ENCODE measurements at places on chromosomes 6 and 20. TPM values are rescaled to one million over a fixed set of nuclear protein-coding genes. Genes with fewer than 3 reads are reported as not detected.

GRCh38 chr20:669573-669972 is 6.0 kb downstream of the SCRT2 start:
- no peak for DNase-seq

GRCh38 chr6:87697581-87698546 is 4.2 kb downstream of the AKIRIN2 start:
- no peak for DNase-seq

- DNase-seq, result no peak
Measured at GRCh38 chr20:22302039-22302438, 282.3 kb downstream of the FOXA2 start.

DNA sequence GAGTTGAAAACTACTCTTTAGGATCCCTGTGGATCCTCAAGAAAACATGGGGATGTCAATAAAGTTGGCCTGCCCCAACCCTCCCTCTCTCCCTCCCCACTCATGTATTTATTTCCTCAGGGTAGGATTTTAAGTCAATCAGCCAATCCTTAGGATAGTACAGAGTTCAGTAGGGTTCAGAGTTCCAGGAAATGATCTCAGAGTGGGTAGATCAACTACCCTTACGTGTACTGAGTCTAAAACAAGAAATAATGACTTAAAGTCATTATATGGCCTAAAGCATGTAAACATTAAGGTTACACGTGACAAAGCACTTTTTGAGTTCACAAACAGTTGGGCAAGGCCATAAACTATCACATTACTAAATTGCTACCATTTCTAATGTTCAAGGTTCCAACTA is 47.2 kb upstream of the REV3L start:
- DNase-seq, result no peak

DNA sequence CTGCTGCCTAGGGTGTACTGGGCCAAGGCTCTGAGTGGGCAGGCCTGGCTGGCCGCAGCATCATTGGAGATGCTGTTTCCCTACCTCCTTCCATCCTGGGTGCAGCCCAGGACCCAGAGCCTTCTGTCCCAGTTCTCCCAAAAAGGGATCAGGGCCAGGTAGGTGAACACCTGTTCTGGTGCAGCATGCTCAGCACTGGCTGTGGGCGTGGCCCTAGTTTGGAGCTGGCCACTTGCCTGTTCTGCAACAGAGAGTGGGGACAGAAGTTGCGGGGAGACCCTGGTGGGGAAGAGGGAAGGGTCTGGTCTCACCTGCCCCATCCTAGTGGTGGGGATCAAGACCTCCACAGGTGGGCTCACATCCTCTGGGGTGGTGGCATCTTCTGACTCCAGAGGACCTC is 1.4 kb upstream of the ARMC12 start:
- DNase-seq, result no peak

DNA sequence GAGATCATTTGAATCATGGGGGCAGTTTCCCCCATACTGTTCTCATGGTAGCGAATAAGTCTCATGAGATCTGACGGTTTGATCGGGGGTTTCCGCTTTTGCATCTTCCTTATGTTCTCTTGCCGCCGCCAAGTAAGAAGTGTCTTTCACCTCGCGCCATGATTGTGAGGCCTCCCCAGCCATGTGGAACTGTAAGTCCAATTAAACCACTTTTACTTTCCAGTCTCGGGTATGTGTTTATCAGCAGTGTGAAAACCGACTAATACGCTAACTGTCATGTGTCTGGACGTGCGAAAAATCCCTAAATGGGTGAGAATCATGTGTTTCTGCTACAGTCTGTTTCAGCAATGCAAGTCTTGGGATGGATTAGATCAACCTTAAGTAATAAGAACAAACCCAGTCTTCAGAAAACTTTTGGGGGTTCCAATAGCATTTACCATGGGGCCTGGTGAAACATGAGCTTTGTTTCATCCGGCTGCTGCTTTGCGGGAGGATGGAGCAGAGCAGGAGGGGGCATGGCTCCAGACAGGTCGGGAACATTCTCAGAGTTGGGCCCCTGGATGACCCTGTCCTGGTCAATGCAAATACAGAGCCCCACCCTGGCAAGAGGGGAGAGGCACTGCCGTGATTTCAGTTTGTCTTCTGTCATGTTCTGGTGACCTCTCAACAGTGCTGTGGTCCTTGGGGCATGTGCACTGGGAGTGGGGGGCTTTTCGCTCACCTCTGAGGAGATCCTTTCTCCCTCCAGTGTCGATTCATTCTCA is 41.5 kb downstream of the CTCFL start:
- no peak for DNase-seq

- DNase-seq, result no peak
Measured at GRCh38 chr6:401239-401993, 9.9 kb downstream of the IRF4 start.

GRCh38 chr6:169591616-169592015 is 110.2 kb downstream of the WDR27 start:
- DNase-seq, result no peak

GRCh38 chr20:2304180-2304579 is 8.4 kb downstream of the TGM3 start:
- DNase-seq, result no peak

- DNase-seq, result no peak
Measured at GRCh38 chr20:63836458-63837344, 5.6 kb upstream of the ZBTB46 start.

GRCh38 chr6:24402697-24403500 is at the start of gene MRS2:
MRS2 (plus strand) TSS chr6:24402936; CDS start chr6:24403047, 111 bp downstream.
- peak; percentile 68 for DNase-seq

DNA sequence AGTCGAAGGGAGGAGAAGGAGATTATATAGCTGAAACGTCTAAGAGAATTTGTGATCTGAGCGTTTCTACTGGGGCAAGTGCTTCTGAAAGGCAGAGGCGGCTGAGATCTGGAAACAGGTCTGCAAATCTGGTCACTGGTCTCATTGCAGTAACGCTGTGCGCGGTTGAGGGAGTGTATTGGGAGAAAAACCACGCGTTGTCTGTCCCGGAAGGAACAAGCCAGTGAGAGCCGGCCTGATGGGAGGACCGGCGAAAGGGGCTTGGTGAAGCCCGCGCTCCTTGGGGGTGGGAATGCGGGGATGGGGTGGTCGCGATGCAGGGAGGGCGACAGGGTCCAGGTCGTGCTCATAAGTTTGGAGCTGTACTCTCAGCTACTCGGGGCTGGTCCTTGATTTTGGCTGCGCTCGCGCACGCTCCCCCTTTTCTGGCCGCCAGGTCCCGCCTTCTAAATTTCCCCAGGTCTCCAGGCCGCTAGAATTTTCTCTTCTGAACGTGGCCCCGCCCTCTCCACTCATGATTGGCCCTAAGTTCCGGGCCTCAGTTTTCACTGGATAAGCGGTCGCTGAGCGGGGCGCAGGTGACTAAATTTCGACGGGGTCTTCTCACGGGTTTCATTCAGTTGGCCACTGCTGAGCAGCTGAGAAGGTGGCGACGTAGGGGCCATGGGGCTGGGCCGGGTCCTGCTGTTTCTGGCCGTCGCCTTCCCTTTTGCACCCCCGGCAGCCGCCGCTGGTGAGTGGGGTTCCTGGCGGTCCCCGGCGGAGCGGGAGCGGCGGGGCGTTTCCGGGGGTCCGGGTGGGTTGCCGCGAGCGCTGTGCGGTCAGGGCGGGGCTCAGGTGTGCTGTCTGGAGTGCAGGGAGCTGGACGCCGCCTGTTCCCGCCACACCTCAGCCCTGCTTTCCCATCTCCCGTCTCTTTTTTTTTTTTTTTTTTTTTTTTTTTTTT is at the start of gene MICB:
TSS of gene MICB (plus strand) at position 615 of the 946 bp plus-strand sequence. CDS start at position 664, 49 bp downstream.
- peak; percentile 64 for DNase-seq

GRCh38 chr20:50012282-50013263 is 29.8 kb downstream of the SNAI1 start:
- no peak for DNase-seq

- DNase-seq, result no peak
Measured at GRCh38 chr6:135087803-135088202, 33.2 kb upstream of the HBS1L start.

The LPIN3 gene
- 3.4 TPM for total RNA-seq
